Adrenal gland (tissue), 19 donors: ENCODE measurements at places on chromosomes 5 and 9.

DNA sequence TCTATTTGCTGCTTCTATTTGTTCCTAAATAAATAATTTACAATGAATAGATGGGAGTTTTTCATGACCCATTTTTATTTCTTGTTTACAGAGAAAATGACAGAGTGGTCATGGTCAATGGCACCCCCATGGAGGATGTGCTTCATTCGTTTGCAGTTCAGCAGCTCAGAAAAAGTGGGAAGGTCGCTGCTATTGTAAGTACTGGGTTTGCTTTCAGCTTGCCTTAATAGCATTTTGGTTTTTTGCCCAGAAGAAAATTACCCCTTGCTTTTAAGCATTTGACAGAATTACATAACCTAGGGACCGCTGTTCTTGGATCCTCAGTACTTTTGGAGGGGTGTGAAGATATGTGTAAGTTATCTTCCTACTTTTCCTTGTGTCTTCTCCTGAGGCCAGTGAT is 44.1 kb downstream of the TJP2 start:
- no peak overlapping the region for H3K27ac ChIP-seq
- no peaks in the 10 kb centered on the region for H3K36me3 ChIP-seq
- H3K27me3 ChIP-seq = no peaks in the 10 kb centered on the region
- no peak overlapping the region for H3K4me3 ChIP-seq
- H3K4me1 ChIP-seq = peaks cover 10% of the 10 kb centered on the region

GRCh38 chr5:164651546-164652275 is 1146.3 kb downstream of the MAT2B start:
- H3K27me3 ChIP-seq = no peaks in the 10 kb centered on the region
- no peaks in the 10 kb centered on the region for H3K4me1 ChIP-seq
- H3K27ac ChIP-seq = no peak overlapping the region

DNA sequence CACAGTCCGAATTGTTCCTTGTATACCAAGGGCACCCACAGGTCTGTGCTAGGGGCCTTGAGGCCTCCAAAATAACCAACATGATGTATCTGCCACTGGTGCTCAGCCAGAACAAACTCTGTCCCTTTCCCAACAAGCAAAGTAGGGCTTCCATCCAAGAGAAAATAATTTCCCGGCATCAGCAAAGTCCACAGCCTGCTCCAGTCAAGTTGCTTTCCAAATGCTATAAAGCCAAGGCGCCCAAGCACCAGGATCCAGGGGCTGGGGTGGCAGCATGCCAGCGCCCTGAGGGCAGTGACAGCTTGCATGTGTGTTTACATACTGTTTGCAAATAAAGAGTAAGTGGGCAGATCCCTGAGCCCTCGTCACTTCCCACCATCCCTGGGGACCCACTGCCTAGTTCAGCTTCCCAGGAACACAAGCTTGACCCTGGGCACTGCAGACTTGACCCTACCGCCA is 155.9 kb downstream of the ERCC6L2 start:
- H3K4me3 ChIP-seq = no peak overlapping the region
- H3K36me3 ChIP-seq = no peaks in the 10 kb centered on the region
- peaks cover 4% of the 10 kb centered on the region for H3K4me1 ChIP-seq
- peak; percentile 35 for DNase-seq
- no peak overlapping the region for H3K27ac ChIP-seq

DNA sequence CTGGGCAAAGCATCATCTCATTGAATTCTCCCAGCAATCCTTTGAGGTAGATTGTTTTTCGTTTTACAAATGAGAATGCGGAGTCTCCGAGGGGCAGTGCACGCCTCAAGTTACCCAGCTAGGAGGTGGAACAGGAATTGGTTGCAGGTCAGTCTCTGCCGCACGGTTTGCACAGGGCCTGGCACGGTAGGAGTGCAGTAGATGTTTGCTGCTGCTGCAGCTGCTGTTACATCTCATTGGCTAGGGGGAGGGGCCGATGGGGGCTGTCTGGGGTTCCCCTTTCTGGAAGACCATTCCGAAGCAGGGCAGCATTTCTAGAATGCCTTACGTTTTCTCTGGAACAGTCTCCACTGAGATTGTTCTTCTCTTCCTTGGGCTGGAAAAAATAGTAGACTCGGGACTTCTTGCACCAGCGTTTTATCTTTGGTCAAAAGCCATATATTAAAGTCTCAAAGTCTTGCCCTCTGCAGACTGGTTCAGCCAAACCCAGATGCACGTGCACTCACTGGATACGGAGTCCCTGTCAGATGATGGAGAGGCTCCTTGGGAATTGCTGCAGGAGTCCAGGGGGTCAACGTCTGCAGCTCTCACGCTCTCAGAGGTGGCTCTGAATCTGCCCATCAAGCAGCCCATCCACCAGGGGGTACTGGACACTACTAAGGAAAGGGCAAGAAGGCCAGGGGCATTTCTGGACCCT is 1.2 kb downstream of the USP20 start:
- peaks cover 45% of the 10 kb centered on the region for H3K4me1 ChIP-seq
- H3K27me3 ChIP-seq = no peaks in the 10 kb centered on the region
- peak overlapping the region; percentile 41 for H3K4me3 ChIP-seq
- H3K36me3 ChIP-seq = peaks cover 17% of the 10 kb centered on the region

DNA sequence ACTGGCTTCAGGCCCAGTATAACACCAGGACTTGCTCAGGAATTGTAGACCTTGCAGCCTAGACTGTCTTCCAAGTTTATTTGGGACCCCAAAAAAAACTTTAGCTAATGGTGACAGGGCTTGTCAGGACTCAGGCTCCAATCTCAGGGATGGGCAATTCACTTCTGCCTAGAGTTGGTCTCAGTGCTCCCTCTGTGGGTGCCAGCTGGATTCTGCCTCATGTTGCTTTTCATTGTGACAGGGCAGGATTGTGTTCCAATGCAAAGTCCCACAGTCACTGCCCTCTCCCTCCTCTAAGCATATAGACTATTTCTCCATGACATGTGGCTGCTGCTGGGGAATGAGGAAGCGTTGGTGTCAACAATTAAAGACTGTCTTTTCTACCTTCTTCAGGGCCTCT is 174.7 kb downstream of the CYLC2 start:
- no peaks in the 10 kb centered on the region for H3K27me3 ChIP-seq
- H3K36me3 ChIP-seq = no peaks in the 10 kb centered on the region
- H3K4me1 ChIP-seq = no peaks in the 10 kb centered on the region
- no peak overlapping the region for H3K27ac ChIP-seq

GRCh38 chr5:161697001-161697400 is 11.5 kb downstream of the GABRA6 start:
- no peak for DNase-seq
- H3K4me1 ChIP-seq = no peaks in the 10 kb centered on the region
- no peak overlapping the region for H3K4me3 ChIP-seq
- H3K36me3 ChIP-seq = no peaks in the 10 kb centered on the region
- no peak overlapping the region for H3K27ac ChIP-seq

GRCh38 chr5:130978475-130978874 is 186.6 kb downstream of the HINT1 start:
- H3K27me3 ChIP-seq = no peaks in the 10 kb centered on the region
- no peak overlapping the region for H3K27ac ChIP-seq
- DNase-seq = no peak
- H3K4me3 ChIP-seq = no peak overlapping the region
- H3K36me3 ChIP-seq = no peaks in the 10 kb centered on the region

DNA sequence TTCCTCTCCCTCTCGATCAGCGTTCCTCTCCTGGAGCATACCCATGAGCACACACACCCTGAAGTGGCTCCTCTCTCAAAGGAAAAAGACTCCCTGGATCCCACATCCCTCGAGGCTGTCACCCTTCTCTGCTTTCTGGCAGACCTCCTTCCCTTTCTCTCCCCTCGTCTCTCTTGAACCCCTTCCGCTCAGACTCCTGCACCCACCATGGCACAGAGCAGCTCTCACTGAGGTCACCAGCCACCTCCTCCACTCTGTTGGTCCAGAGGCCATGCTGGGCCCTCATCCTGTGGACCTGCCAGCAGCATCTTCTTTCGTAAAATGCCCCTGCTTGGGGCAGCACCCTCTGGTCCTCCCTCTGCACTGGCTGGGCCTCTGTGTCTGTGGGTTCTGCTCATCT is 5.7 kb downstream of the B4GALT7 start:
- H3K4me3 ChIP-seq = no peak overlapping the region
- DNase-seq = peak; percentile 15
- no peaks in the 10 kb centered on the region for H3K36me3 ChIP-seq
- H3K27me3 ChIP-seq = no peaks in the 10 kb centered on the region
- H3K4me1 ChIP-seq = peaks cover 22% of the 10 kb centered on the region

GRCh38 chr5:165161204-165161603 is 1655.8 kb downstream of the MAT2B start:
- H3K27ac ChIP-seq = no peak overlapping the region
- no peaks in the 10 kb centered on the region for H3K4me1 ChIP-seq
- H3K4me3 ChIP-seq = no peak overlapping the region

GRCh38 chr5:135341696-135342550 is 57.1 kb downstream of the MACROH2A1 start:
- no peaks in the 10 kb centered on the region for H3K4me1 ChIP-seq
- H3K27ac ChIP-seq = no peak overlapping the region
- H3K4me3 ChIP-seq = no peak overlapping the region
- DNase-seq = no peak

- peak overlapping the region; percentile 76 for H3K4me3 ChIP-seq
- no peaks in the 10 kb centered on the region for H3K36me3 ChIP-seq
- H3K27me3 ChIP-seq = no peaks in the 10 kb centered on the region
- H3K4me1 ChIP-seq = peaks cover 6% of the 10 kb centered on the region
Measured at GRCh38 chr5:138574744-138575193, 432 bp downstream of the HSPA9 start.

DNA sequence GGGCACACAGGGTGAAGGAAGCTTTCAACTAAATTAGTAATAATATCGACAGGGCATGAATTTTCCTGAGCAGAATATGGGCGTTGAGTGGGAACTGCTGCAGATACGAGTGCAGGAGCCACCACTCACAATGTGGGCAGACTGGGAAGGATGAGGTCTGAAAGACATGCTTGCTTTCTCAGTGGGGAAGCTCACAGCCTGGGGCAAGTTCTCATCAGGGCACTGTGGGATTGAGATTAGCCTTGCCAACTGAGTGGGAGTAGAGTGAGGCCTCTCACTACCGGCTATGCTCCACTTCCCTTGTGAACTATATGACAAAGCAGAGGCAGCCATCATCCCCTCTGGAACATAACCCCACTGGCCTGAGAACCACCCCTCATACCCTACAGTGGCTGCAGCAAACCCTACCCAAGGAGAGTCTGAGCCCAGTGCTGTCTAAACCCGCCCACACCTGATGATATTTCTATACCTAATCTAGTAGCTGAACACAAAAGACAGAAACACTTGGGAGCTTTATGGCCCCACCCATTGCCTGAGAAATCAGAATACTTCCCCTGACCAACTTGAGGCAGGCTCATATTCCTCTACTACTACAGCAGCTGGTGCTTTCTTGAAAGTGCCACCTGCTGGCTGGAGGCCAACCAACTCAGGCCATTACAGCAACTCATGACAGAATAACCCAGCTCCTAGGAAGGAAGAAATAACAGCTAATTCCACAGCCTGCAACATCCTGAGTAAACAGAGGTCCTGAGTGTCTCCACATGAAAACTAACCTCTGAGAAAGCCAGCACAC is 173.7 kb upstream of the SPEF2 start:
- H3K27ac ChIP-seq = no peak overlapping the region
- H3K27me3 ChIP-seq = no peaks in the 10 kb centered on the region
- H3K4me3 ChIP-seq = no peak overlapping the region

DNA sequence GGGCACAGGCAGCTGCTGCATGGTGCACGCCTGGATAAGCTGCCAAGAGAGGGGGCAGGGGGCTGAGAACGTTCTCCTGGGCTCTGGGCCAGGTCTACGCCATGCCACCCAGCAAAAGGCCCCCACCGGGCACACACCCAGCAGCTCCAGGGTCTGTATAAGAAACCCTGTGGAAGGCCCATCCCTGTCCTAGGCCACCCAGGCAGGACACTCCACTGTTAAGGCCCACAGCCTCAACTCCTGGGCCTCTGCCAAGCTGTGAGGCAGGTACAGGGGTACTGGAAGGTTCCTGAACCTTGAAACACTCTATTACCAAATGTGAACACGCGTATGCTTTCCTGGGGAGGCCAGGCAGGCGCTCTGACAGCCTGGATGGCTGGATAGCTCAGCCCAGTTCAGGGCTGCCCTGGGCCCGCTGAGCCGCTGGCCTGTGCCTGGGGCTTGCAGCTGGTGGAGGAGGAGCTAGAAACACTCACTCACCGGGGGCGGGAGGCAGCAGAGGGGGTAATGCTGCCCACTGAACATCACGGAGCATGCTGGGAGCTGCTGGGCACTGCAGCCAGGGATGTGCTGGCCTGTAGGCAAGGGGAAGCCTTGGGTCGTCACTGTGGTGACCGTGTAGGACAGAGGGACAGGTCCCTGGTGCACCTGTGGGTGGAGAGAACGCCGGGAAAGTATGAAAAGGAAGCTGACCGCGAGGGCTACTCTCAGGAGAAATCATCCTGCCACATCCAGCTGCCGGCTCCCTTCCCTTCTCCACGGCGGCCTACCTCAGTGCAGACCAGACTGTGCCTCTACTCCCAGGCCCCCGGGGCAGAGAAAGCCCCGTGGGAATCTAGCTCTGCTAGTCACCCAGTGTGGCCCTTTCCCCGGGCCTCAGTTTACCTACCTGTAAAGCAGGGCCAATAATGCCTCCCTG is 6.0 kb downstream of the RNF44 start:
- peaks cover 48% of the 10 kb centered on the region for H3K36me3 ChIP-seq
- no peak overlapping the region for H3K4me3 ChIP-seq
- peaks cover 39% of the 10 kb centered on the region for H3K4me1 ChIP-seq

GRCh38 chr9:80556631-80557030 is 984.9 kb downstream of the TLE4 start:
- no peaks in the 10 kb centered on the region for H3K4me1 ChIP-seq
- no peak overlapping the region for H3K4me3 ChIP-seq
- H3K27ac ChIP-seq = no peak overlapping the region
- H3K27me3 ChIP-seq = no peaks in the 10 kb centered on the region
- no peaks in the 10 kb centered on the region for H3K36me3 ChIP-seq
- no peak for DNase-seq

- no peaks in the 10 kb centered on the region for H3K27me3 ChIP-seq
- DNase-seq = peak; percentile 93
- H3K27ac ChIP-seq = no peak overlapping the region
- H3K36me3 ChIP-seq = no peaks in the 10 kb centered on the region
- H3K4me3 ChIP-seq = no peak overlapping the region
- H3K4me1 ChIP-seq = peaks cover 35% of the 10 kb centered on the region
Measured at GRCh38 chr5:125043781-125044391, 297.4 kb upstream of the ZNF608 start.

- H3K4me3 ChIP-seq = no peak overlapping the region
- H3K27ac ChIP-seq = no peak overlapping the region
- H3K36me3 ChIP-seq = no peaks in the 10 kb centered on the region
- DNase-seq = no peak
- H3K27me3 ChIP-seq = no peaks in the 10 kb centered on the region
Measured at GRCh38 chr5:141241496-141241895, 3.7 kb upstream of the PCDHB15 start.

GRCh38 chr9:109108318-109108717 is 11.4 kb downstream of the TMEM245 start:
- H3K4me1 ChIP-seq = peaks cover 62% of the 10 kb centered on the region
- DNase-seq = no peak
- H3K27ac ChIP-seq = peak overlapping the region; percentile 74
- H3K4me3 ChIP-seq = no peak overlapping the region
- no peaks in the 10 kb centered on the region for H3K27me3 ChIP-seq

- H3K27me3 ChIP-seq = peaks cover 23% of the 10 kb centered on the region
- no peak overlapping the region for H3K4me3 ChIP-seq
- H3K4me1 ChIP-seq = no peaks in the 10 kb centered on the region
- no peak for DNase-seq
- H3K36me3 ChIP-seq = no peaks in the 10 kb centered on the region
Measured at GRCh38 chr5:150190503-150190979, 679 bp downstream of the SLC6A7 start.
